CD4-positive, alpha-beta T cell treated with Interleukin-6 for 4 hours (primary cell): ENCODE measurements at places on chromosomes 2 and 18.

DNA sequence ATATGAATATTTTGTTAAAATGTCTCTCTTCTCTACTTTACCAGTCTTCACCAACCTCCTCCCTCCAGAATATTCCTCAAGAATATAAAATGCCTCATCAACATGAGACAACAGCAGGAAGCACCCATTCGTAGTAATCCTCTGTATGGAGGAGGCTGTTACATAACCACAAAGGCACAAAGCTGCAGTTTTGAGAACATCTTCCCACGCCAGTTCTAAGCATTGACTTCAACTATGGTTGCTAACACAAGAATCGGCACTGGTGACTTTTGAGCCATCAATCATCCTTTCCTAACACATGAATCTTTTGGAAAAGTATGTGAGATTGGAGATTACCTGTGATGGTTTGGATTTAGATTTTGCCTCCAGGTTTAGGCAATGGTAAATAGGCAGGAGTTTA is 54.9 kb upstream of the CYP1B1 start:
- no peak for DNase-seq

- no peak for DNase-seq
Measured at GRCh38 chr2:192473331-192473730, 278.6 kb upstream of the TMEFF2 start.

- no peak for DNase-seq
Measured at GRCh38 chr2:11947956-11948355, 201.5 kb downstream of the LPIN1 start.

DNA sequence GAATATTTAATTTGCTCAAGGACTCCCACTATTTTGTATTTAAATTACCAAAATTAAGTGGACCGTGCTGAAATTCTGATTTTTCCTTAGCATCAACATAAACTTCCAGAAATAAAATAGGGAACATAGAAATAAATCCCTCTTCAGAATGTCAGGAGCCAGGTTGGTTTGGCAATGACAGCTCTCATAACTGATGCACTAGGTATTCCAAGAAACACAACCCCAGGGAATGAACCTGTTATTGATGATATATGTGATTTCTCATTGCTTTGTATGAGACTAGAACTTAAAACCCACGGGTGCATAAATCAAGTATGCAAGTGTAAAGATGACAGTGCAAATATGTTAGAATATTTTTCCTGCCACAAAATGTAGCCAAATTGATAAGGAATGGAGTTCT is 12.8 kb downstream of the SLC5A7 start:
- no peak for DNase-seq

DNA sequence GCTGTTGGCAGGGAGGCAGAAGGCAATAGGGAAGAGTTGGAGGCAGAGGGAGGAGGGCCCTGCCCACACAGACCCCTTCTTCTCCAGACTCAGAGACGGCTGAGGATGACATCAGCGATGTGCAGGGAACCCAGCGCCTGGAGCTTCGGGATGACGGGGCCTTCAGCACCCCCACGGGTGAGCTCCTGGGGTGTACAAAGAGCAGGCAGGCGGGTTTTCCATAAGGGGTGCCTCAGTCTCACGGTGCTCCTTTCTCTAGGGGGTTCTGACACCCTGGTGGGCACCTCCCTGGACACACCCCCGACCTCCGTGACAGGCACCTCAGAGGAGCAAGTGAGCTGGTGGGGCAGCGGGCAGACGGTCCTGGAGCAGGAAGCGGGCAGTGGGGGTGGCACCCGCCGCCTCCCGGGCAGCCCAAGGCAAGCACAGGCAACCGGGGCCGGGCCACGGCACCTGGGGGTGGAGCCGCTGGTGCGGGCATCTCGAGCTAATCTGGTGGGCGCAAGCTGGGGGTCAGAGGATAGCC is 10.0 kb downstream of the SPEG start:
- no peak for DNase-seq

GRCh38 chr18:10169064-10169562 is 255.3 kb downstream of the VAPA start:
- no peak for DNase-seq

DNA sequence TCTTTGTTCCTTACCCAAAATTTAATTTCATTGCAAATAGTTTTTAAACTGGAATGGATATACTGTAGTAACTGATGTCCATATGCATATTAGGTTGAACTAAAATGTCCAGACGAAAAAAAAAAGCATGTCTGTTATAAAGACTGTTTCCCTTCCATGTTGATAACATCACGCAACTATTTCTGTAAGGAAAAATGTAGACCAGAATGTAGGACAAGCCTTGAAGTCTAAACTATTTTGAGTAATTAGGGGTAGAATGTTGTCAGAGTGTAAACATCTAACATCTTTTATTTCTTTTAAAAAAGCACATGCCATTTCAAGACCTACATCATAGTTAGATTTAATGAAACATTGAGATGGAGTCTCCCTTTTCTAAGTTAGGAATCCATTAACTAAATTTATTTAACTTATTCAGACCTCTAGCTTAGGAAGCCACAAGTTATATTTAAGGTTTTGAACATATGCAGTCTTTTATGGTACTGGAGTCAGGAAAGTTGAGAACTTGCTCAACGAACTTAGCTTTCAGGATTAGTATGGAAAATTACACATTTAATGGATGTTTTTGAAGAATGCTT is 7.9 kb downstream of the CALCRL start:
- no peak for DNase-seq

DNA sequence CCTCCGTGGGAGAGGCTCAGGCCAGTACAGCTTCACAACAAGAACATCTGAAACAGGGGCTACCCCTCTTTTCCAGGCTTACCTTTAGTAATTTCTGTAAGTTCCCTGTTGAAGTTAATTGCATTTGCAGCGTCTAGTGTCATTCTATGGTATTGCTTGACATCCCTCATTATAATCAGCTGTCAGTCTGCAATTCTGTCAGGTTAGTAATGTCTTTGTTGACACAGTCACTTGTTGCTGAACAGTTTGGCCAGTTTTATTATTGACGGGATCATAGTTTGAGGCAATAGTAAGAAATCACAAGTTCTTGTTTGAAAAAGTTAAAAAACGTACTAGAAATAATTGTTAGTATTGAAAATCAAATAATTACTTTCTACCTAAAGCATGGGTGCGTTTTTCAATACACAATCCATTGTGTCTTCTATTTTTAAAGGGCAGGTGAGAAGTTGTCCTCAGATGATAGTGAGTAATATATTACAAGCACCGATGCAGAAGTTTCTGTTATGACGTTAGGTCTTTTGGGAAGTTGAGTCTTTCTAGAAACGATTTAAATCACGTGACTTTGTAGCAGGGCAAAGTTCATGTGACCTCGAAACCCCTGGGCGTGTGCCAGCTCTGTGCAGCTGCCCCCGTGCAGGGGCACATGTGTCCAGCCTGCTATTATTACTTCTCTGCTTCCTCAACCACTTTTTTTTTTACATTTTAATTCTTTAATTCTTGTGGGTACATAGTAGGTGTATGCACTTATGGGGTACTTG is 49.5 kb upstream of the MBP start:
- DNase-seq: no peak

DNA sequence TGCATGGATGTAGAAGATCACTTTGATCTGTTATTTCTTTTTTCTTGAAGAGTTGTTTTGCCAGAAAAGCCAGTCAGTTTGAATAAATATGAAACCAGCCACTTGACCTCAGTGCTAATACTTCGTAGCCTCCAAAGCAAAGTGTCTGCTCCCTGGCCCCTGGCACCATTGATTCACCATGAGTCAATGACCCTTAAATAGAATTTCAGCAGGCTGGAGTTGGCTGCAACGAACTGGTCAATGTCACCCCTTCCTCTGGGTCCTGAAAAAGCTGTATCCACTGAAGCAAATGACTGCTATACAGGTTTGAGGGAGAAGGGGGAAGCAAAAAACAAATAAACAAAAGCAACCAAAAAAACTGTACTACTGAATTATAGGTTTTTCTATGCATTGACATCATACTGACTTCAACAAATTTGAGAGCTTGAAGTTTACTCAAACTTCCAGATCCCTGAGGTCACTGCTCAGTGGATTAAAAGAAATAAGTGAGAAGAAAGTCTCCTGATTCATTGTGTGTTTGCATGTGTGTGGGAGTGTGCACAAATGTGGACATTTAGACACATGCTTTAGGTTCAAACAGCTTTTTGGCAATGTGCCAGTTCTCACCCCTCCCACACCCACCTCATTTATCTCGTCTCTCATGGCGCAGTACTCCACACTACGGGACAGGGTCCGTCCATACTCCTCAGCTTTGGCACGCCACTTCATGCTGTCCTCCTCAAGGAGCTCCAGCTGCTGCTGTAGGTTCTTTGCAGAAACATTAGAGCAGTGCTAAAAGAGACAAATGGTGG is 58.1 kb upstream of the TTN start:
- DNase-seq: no peak

GRCh38 chr2:42843131-42843530 is 50.7 kb upstream of the HAAO start:
- no peak for DNase-seq

DNA sequence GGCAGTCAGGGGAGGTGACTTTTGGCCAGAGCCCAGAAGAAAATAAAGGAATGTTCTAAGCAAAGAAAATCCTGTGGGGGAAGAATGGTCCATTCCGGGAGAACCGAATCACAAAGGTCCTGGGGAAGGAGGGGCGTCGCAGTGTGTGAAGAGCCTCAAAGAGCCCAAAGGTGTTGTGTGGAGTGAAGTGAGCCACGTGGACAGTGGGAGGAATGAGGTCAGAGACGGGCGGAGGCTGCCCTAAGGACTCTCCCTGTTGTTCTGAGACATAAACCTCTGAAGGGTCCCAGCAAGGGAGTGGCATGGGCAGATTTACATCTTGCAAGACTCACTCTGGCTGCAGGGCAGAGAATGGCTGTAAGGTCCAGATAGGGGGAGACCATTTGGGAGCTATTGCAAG is 91.3 kb upstream of the SEC11C start:
- no peak for DNase-seq
